Epithelial cell of prostate (primary cell): ENCODE measurements at places on chromosomes 4 and X.

DNA sequence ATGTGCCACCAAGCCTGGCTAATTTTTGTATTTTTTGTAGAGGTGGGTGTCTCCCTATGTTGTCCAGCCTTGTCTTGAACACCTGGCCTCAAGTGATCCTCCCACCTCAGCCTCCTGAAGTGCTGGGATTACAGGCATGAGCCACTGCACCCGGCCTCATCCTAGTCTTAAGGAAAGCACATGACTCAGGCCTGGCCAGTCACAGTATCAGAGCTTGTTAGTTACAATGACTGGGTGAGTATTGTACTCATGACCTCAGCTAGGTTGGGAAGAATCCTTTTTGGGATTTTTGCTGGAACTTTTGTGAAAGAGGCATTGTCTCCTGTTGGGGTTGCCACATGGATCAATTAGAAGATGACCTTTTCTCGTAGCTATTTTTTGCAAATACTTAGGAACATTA, 292.8 kb downstream of the RAPGEF2 start:
- no peak for DNase-seq

DNA sequence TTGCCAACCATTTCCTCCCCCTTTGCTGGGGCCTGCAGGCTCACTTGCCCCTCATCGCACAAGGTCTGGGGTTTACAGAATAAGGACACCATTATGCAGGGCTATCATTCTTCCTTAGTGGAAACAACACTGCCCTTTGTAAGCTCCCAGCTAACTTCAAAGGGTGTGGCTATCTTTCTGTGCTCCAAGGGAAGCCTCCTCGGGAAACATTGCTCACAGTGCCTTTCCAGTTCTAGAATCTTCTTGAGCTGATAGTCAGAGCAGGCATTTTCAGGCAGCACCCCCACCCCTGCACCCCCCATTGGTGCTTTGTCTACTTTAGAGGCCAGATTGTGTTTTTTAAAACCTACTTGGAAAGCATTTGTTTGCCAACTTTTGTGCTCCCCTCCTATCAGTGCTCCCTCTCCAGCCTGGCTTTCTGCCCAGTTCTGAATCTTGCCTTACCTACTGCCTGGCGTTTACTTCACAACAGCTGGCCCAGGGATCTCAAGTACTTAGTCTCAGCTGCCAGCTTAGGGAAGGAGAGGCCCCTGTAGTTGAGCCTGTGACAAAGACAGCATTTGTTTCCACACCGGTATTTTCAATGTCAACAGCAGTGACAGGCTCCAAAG, 53.5 kb downstream of the PLAC1 start:
- no peak for DNase-seq

GRCh38 chr4:10036807-10037342, 15.6 kb upstream of the SLC2A9 start:
- DNase-seq: no peak

- DNase-seq: no peak
Measured at GRCh38 chr4:102169345-102169744, 175.9 kb downstream of the SLC39A8 start.

GRCh38 chrX:47751670-47752069, 85.0 kb upstream of the ZNF81 start:
- no peak for DNase-seq

GRCh38 chr4:183098019-183098722, 886 bp upstream of the WWC2 start:
- no peak for DNase-seq

DNA sequence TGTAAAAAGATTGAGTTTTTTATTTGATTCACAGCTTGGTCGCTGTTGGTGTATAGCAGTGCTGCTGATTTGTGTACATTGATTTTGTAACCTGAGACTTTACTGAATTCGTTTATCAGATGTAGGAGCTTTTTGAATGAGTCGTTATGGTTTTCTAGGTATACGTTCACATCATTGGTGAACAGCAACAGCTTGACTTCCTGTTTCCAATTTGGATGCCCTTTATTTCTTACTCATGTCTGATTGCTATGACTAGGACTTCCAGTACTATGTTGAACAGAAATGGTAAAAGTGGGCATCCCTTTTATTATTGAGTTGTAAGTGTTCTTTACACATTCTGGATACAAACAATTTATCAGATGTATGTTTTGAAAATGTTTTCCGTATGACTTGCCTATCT, 76.0 kb downstream of the ADGRG4 start:
- no peak for DNase-seq

- no peak for DNase-seq
Measured at GRCh38 chr4:152689615-152690501, 10.1 kb upstream of the TMEM154 start.

GRCh38 chr4:95105983-95106382, 348.2 kb downstream of the BMPR1B start:
- no peak for DNase-seq

DNA sequence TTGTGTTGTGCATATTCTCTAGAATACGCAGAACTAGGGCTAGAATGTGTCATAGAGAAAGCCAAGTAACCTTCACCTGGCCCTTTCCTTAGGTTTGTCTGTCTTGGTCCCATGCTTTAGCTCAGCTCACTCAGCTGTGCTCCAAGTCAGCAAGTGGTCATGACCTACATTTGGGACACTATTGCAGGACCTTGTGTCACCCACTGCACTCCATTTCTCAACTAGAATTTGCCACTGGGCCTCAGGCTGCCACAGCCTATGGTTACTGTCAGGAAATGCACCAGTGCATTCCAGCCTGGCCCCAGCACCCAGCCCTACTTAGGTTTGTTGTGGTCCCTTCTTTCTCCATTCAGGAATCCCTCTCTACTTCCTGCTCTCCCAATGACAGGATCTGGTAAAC, 7.7 kb upstream of the FGG start:
- no peak for DNase-seq

GRCh38 chr4:142703694-142704309, 142.3 kb downstream of the INPP4B start:
- no peak for DNase-seq

- no peak for DNase-seq
Measured at GRCh38 chr4:118814891-118815290, 21.0 kb downstream of the SEC24D start.

GRCh38 chr4:185283723-185284122, 74.3 kb downstream of the SNX25 start:
- no peak for DNase-seq

GRCh38 chr4:70705183-70706043, 16.4 kb upstream of the RUFY3 start:
- no peak for DNase-seq

- DNase-seq: no peak
Measured at GRCh38 chrX:41558531-41558930, 111.4 kb downstream of the NYX start.

- no peak for DNase-seq
Measured at GRCh38 chr4:73831569-73831968, 4.9 kb upstream of the CXCL6 start.

- DNase-seq: no peak
Measured at GRCh38 chrX:18542905-18543304, 117.5 kb downstream of the CDKL5 start.

- DNase-seq: no peak
Measured at GRCh38 chr4:124694946-124695598, 17.5 kb downstream of the ANKRD50 start.

DNA sequence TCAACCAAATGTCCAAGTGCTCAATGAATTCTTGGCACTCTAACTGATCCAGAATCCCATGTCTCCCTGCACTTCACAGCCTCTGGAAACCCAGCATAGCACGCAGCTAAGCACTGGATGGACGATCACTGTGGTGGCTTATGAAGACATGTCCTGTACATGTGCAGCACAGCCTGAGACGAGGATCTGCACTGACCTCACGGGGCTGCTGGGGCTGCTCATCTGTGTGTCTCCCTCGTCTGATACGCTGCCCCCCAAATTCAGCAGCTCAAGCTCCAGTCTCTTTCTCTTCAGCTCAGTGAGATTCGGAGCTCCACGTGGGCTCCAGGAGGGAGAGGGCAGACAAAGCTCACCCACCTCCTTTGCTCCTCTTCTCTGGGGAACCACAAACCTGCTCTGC, 126.9 kb downstream of the CPZ start:
- DNase-seq: no peak
